H1 (cell line): ENCODE measurements at places on chromosomes 5 and 9. TPM values are rescaled to one million over a fixed set of nuclear protein-coding genes. Genes with fewer than 3 reads are reported as not detected.

FGD3 gene
- total RNA-seq, result 1.4 and 1.9 TPM in 2 replicates

LTC4S gene
- total RNA-seq, result 1.1 and 2.2 TPM in 2 replicates

- DNase-seq, result no peak
Observed at GRCh38 chr5:110611817-110612216, 114.7 kb downstream of the TMEM232 start.

DNA sequence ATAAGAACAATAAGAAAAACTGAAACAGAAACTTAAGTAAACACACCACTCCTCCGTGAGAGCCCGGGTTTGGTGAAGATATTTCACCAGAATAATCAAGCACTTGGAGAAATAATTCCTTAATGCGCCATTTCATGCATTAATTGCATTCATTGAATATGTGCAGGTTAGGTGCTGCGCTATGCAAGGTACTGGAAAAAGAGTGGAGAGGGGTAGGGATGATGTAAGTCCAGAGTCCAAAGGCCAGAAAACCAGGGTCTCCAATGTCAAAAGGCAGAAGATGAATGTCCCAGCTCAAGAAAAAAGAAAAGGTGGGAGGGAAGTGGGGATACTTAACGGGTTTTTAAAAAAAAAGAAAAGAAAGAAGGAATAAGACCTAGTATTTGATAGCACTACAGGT lies 669 bp upstream of the ZFP37 start:
- no peak for DNase-seq

GRCh38 chr9:90025816-90026215 lies 421.0 kb downstream of the GADD45G start:
- DNase-seq, result no peak

COQ4 gene
- 30.2 and 32.3 TPM in 2 replicates for total RNA-seq

DNA sequence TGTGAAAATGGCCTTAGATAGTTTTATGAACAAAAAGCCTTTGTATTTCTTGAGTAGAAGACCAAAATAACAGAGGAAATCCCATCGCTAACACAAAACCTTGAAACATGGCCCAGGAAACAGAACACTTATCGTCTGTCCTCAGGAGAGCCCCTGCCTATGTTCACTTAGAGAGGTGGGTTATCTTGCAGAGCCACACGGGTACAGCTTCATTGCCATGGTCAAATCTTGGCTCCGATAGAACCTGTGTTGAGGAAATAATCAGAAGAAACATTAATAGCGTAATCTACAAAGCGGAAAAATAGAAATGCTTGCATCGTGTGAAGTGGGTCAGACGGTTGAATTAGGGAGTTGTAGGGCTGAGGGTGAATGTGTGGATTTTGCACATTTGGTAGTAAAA lies 216.1 kb downstream of the MAST4 start:
- no peak for DNase-seq

DNA sequence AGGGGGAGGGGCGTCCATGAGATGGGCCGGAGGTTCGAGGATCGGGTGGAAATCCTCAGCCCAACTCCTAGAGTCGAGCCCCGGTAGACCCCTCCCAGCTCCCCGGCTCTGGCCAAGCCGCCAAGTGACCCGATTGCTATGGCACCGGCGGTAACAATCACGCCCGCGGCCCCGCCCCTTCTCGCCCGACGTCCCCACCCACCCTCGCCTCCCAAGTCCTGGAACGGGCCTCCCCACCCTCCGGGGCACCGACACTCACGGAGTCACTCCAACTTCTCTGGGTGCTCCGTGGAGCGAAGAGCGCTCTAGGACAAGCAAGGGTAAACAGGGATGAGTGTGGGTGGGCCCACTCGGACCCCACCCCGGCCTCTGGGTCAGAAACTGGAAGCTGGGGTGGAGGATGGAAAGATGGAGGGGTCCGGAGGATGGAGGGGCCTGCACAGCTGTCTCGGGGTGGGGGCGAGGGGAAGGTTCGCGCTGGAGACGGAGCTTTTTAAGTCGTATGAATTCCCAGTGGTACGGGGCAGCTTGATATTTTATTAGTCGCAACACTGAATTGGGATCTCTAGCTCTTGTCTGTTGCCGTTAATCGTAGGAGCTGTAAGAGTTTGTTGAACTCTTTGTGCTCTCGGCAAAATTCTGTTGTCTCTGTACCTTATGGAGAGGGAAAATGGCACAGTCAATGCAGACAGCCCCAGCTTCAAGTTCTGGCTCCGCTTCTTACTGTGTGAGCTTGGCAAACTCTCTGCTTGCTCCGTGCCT lies at the start of gene SPACA9:
TSS of gene SPACA9 (plus strand) at position 204 of the 762 bp plus-strand sequence. CDS start 5,050 bp downstream, outside the sequence.
- DNase-seq, result no peak

GLRA1 gene
- total RNA-seq, result not detected in 2 replicates

DNA sequence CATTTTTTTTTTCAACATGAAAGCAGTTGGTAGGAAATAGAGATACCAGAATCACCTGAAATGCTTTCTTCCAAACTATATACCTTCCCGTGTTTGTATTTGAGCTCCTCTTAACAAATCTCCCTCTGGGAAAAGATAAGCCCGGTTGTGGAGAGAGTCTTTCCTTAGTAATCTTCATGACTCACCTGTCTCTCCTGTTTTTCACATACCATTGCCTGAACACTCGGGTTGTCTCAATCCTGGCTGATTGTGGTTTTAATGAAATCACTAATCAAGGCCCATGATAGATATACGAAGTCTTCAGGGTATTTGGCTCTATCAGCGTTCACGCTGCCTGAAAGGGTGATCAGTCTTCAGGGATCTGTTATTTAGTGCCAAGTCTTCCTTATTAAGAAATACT lies 136.7 kb downstream of the MAN2A1 start:
- DNase-seq, result no peak

TMEM252 gene
- total RNA-seq, result not detected in 2 replicates

DNA sequence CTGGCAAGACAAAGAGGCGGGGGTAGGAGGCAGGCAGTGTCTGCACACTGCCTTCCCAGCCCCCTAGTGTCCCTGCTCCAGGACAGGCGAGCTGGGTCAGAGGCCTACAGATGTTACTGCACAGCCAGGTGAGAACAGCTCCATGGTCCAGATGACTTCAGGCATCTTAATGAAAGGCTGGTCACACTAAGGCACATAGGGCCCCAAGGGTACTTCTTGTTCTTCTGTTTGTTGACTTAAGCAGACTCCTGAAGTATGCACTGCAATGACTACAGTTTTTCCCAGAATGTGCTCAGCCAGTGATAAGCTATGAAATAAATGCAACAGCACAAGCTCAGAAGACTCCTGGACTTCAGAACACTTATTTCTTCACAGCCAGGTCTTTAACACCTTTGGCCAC lies 27.4 kb downstream of the ATPSCKMT start:
- no peak for DNase-seq

ZNF366 gene
- total RNA-seq, result not detected in 2 replicates

DNA sequence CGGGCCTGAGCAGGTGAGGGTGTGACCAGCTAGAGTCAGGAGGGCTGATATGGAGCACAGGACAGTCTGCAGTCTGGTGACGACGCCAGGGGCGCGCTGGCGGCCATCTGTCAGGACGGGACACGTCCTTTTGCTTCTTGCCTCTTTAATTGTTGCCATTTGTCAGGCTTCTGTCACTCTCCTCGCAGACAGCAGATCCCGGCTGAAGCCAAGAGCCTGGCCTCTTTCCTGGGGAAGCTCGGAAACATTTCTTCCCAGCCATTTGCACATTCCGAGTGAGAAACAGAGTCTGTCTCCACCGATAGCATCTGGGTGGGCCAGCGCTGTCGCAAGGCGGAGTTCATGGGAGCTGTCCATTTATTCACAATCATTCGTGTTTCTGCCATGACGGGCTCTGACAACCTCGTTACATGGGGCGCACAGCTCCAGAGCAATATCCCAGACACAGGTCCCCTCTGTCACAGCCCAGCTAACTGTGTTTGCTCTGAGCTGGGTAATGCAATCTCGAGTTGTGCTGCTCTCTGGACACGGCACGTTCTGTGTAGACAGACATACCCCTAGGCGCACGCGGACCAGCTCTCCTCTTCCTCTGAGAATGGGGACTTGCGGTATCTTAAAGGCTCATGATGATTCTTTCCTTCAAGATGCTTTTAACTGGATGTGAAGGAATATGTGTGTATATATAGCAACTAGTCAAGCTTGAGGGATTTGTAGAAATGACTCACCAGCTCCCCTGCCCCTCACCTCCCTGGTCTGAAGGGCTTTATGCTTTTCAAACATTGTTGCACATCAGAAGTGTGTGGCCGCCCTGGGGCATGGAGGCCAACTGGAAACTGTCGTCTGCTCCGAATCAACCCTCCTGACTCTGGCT lies 105.3 kb upstream of the FCN2 start:
- no peak for DNase-seq

- no peak for DNase-seq
Observed at GRCh38 chr9:122961139-122961538, 20.3 kb downstream of the RABGAP1 start.

GRCh38 chr9:21906881-21907280 lies 87.3 kb downstream of the CDKN2A start:
- no peak for DNase-seq

HAVCR2 gene
- 0.11 TPM in 1 of 2 replicates, not detected in the other for total RNA-seq

IL5 gene
- not detected in 2 replicates for total RNA-seq

RANBP3L gene
- total RNA-seq, result not detected in 2 replicates

GRCh38 chr9:98184326-98184725 lies 8.1 kb downstream of the CORO2A start:
- DNase-seq, result no peak

DNA sequence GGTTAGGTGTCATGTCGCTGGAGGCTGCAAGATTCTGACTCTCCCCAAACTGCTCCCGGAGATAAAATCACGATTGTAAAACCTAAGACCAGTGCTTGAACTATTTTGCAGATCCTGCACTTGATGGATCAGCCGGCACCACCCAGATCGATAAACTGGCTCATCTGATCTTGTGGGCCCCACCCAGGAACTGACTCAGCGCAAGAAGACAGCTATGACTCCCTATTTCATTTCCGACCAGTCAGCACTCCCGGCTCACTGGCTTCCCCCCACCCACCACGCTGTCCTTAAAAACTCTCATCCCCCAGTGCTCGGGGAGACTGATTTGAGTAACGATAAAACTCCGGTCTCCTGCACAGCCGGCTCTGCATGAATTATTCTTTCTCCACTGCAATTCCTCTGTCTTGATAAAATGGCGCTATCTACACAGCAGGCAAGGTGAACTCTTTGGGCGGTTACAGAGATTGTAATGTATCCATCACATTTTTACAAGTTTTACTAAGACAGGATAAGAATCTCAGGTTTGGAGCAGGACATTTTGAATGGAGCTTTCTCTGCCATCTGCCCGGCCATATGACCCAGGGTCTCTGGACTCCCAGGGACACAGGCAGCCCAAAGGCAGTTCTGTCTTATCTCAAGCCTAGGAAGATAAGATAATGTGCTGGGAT lies 10.6 kb upstream of the PPP1R26 start:
- DNase-seq, result no peak

PCDHB2 gene
- 25.6 and 28.8 TPM in 2 replicates for total RNA-seq

DNA sequence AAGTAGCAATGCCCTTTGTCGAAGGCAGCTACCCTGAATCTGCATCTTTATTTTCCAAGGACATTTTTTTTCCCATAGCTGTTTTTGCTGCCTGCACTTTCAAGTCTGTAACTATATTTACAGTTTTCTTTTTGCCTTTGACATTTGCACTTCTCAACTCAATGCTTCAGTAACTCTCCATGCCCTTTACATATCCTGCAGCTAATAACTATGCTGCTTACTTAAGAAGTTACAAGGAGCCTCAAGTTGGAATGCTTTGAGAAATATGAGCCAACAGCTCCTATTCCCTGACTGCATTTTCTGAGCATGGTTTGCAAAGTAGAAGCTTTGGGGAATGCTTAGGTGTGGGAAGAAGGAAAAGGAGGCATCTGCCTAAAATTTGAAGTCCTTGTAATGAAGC lies 194.8 kb upstream of the TRPC7 start:
- no peak for DNase-seq
